CD4-positive, CD25-positive, alpha-beta regulatory T cell (primary cell): ENCODE measurements at places on chromosomes 13 and 19.

DNA sequence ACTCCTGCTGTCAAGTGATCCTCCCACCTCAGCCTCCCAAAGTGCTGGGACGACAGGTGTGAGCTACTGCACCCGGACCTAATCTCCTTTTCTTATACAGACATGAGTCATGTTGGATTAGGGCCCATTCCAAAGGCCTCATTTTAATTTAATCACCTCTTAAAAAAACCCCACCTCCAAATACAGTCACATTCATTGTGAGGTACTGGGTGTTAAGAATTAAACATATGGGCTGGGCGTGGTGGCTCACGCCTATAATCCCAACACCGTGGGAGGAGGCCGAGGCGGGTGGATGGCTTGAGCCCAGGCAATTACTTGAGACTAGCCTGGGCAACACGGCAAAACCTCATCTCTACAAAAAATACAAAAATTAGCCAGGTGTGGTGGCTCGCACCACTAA, 46.6 kb downstream of the PIN1 start:
- no peaks in the 10 kb centered on the region for H3K27me3 ChIP-seq
- H3K36me3 ChIP-seq = no peaks in the 10 kb centered on the region
- no peak for DNase-seq
- H3K4me1 ChIP-seq = no peaks in the 10 kb centered on the region

- no peaks in the 10 kb centered on the region for H3K36me3 ChIP-seq
- H3K27me3 ChIP-seq = no peaks in the 10 kb centered on the region
- DNase-seq = no peak
Measured at GRCh38 chr19:10872546-10873107, 1.3 kb downstream of the CARM1 start.

DNA sequence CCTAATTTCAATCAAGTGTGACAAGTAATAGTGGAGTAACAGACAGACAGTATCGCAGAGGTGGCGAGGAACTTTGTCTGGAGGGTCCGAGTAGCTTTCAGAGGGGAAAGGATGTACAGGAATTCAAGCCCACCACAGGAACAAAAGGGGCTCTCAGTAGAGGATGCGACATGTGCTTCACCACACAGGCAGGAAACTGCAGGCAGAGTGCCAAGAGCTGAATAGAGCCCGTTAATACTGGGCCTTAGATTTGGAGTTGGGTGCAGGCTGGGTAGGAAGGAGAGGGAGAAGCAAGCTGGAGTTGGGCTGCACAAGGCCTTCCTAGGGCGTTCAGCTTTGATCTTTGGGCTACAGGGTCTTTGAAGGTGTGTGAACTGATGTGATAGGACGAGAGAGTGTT, 1.2 kb downstream of the CCDC70 start:
- H3K4me3 ChIP-seq = no peak overlapping the region
- no peak overlapping the region for H3K27ac ChIP-seq
- H3K4me1 ChIP-seq = no peaks in the 10 kb centered on the region
- H3K36me3 ChIP-seq = no peaks in the 10 kb centered on the region
- no peak for DNase-seq

DNA sequence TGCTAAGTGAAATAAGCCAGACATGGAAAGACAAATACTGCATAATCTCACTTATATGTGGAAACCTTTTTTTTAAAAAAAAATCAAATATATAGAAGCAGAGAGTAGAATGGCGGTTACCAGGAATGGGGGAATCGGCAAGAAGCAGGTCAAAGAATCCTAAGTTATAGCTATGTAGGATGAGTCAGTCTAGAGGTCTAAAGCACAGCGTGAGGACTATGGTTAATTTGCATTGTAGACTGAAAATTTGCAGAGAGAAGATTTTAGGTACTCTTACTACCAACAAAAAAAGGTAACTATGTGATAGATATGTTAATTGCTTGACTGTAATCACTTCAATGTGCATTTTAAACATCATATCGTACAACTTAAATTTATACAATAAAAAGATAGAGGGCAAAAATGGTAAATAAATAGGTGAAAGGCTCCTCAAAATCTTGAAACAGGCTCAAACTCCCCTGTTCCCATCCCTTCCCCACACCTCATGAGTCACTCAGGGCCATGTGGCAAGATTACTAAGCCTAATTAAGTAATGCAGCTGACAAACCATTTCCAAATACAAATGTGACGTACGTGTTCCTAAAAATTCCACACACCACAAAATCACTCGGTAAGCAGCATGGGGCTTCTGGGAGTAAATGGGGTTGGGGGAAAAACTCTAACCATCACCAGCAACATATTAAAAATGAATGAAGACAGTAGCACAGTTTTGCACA, 159.0 kb downstream of the USP12 start:
- H3K4me1 ChIP-seq = no peaks in the 10 kb centered on the region
- H3K4me3 ChIP-seq = no peak overlapping the region
- no peaks in the 10 kb centered on the region for H3K36me3 ChIP-seq
- DNase-seq = no peak
